Heart right ventricle (tissue), 16 donors: ENCODE measurements at places on chromosomes 16 and 17.

DNA sequence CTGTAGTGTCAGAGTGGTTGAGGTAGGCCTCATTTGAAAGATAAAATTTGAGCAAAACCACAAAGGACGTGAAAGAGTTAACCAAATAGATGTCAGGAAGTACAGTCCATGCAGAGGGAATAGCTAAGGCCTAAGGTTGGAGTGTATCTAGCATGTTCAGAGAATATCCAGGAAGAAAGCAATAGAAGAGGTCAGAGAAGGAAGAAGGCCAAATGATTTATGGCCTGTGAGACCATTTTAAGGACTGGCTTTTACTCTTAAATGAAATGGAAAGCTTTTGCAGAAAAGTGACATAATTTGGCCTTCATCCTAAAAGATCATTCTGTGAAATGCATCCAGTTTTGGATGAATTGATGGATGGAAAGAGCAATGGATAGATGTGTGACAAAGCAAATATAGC lies 116.5 kb downstream of the NLK start:
- no peak for DNase-seq
- no peak overlapping the region for H3K27ac ChIP-seq
- H3K27me3 ChIP-seq, result no peaks in the 10 kb centered on the region

- H3K4me3 ChIP-seq, result no peak overlapping the region
- H3K27me3 ChIP-seq, result peaks cover 92% of the 10 kb centered on the region
- H3K4me1 ChIP-seq, result no peaks in the 10 kb centered on the region
- H3K36me3 ChIP-seq, result no peaks in the 10 kb centered on the region
Measured at GRCh38 chr16:86490859-86491639, 19.3 kb upstream of the FOXF1 start.

DNA sequence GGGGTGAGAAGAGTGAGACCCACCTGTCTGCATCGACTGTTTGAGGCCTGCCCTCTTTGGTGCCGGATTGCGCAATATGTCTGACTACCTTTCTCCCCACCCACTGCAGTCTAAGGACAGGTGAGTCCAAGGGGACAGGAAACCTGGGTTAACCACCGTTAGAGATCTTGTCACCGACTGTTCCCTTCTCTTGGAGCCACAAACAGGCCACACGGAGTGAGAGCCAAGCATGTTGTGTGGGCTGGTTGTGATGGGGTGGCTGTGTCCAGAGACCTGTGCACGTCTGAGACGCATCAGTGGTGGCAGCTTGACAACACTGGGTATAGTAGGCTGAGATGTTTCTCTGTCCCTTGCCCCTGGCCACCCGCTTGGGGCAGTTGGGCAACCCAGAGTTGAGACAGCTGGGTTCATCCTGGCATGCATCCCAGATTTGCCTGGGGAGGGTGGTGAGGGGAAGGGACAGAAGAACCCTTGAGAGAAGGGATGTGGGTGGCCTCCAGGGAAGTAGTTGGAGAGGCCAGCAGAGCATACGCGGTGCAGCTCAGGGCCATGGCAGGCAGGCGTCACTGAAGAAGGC lies 21.4 kb downstream of the MPRIP start:
- peak; percentile 64 for DNase-seq
- H3K27me3 ChIP-seq, result no peaks in the 10 kb centered on the region
- H3K27ac ChIP-seq, result peak overlapping the region; percentile 31

GRCh38 chr17:39318636-39319035 lies 82.8 kb downstream of the FBXL20 start:
- no peaks in the 10 kb centered on the region for H3K27me3 ChIP-seq
- no peaks in the 10 kb centered on the region for H3K36me3 ChIP-seq
- H3K4me1 ChIP-seq, result no peaks in the 10 kb centered on the region
- DNase-seq, result no peak
- H3K4me3 ChIP-seq, result no peak overlapping the region

- DNase-seq, result no peak
- H3K4me1 ChIP-seq, result no peaks in the 10 kb centered on the region
- no peak overlapping the region for H3K4me3 ChIP-seq
Measured at GRCh38 chr16:85363881-85364280, 249.2 kb upstream of the GSE1 start.

- no peaks in the 10 kb centered on the region for H3K36me3 ChIP-seq
- no peak overlapping the region for H3K27ac ChIP-seq
- peaks cover 6% of the 10 kb centered on the region for H3K27me3 ChIP-seq
- H3K4me3 ChIP-seq, result peak overlapping the region; percentile 27
- peaks cover 11% of the 10 kb centered on the region for H3K4me1 ChIP-seq
Measured at GRCh38 chr17:73998653-73999645, 204.5 kb upstream of the RPL38 start.

GRCh38 chr16:27383556-27384243 lies 18.3 kb upstream of the IL21R start:
- no peak overlapping the region for H3K27ac ChIP-seq
- no peaks in the 10 kb centered on the region for H3K36me3 ChIP-seq
- peak; percentile 41 for DNase-seq
- no peak overlapping the region for H3K4me3 ChIP-seq
- H3K27me3 ChIP-seq, result no peaks in the 10 kb centered on the region

GRCh38 chr17:21072745-21073197 lies 30.0 kb upstream of the USP22 start:
- no peak for DNase-seq
- no peaks in the 10 kb centered on the region for H3K27me3 ChIP-seq
- no peak overlapping the region for H3K27ac ChIP-seq
- no peak overlapping the region for H3K4me3 ChIP-seq

DNA sequence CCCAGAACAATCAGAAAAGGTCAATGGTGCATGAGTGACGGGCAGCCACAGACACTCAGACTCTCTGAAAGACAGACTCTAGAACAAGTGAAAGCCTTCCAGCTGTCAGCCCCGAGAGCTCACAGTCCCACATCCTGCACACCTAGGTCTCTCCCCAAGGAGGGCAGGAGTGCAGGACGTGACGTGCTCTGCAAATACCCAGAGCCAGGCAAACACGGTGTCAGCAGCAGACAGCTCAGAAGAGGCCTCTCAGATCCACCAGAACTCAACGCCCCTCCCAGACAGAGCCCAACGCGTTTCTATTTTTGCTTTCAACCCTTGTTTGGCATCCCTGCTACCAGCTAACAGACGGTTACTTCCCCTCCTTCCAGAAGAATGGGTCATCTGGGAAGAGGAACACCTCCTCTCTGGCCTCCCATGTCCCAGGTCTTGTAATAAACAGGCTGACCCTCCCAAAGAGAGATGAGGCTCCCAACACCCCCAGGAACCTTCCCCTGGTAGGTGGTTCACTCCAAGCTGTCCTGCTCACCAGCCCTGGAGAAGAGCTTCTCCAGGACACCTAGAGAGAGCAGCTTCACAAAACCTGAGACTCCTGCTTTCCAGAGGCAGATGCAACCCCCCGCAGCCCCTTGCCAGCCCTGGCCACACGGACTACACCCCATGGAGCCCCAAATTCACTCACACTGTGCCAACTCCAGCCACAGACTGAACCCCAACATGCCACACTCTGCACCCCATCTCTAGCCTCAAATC lies 7.6 kb downstream of the PITPNM3 start:
- H3K27ac ChIP-seq, result no peak overlapping the region
- DNase-seq, result peak; percentile 7
- no peaks in the 10 kb centered on the region for H3K36me3 ChIP-seq
- H3K4me1 ChIP-seq, result peaks cover 17% of the 10 kb centered on the region
- no peak overlapping the region for H3K4me3 ChIP-seq

DNA sequence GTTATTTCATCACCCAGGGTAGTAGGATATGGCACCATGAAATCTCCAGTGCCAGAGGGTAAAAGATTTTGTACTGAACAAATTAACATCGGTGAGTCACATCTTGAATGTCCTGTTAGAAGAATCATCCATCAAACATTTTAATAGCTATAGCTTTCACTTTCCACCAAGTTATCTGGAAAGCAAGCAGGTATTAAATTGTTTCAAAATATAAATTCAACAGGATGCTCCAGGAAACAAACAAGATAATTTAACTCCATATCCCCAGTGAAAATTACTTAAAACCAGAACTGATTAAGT lies 2.4 kb downstream of the VEZF1 start:
- H3K27ac ChIP-seq, result peak overlapping the region; percentile 46
- peak overlapping the region; percentile 92 for H3K4me3 ChIP-seq
- DNase-seq, result no peak
- H3K4me1 ChIP-seq, result peaks cover 75% of the 10 kb centered on the region
- peaks cover 23% of the 10 kb centered on the region for H3K36me3 ChIP-seq

- no peaks in the 10 kb centered on the region for H3K27me3 ChIP-seq
- no peak overlapping the region for H3K27ac ChIP-seq
- DNase-seq, result no peak
Measured at GRCh38 chr17:77636835-77637817, 321.4 kb upstream of the TNRC6C start.

DNA sequence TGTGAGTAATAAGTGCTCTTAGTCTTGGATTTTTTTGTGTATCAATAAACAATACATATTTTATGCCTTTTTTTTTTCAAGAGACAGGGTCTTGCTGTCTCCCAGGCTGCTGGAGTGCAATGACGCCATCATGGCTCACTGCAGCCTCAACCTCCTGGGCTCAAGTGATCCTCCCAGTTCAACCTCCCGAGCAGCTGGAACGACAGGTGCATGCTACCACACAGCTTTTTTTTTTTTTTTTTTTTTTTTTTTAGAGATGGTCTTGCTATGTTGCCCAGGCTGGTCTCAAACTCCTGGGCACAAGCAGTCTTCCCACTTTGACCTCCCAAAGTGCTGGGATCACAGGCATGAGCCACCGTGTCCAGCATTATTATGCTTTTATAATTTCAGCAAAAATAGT lies 13.0 kb downstream of the ACSF2 start:
- H3K27ac ChIP-seq, result no peak overlapping the region
- no peaks in the 10 kb centered on the region for H3K36me3 ChIP-seq
- H3K4me3 ChIP-seq, result no peak overlapping the region
- H3K27me3 ChIP-seq, result no peaks in the 10 kb centered on the region
- H3K4me1 ChIP-seq, result peaks cover 10% of the 10 kb centered on the region
- no peak for DNase-seq

- no peak overlapping the region for H3K27ac ChIP-seq
- peaks cover 14% of the 10 kb centered on the region for H3K4me1 ChIP-seq
- H3K36me3 ChIP-seq, result no peaks in the 10 kb centered on the region
- no peak for DNase-seq
- H3K4me3 ChIP-seq, result peak overlapping the region; percentile 59
Measured at GRCh38 chr17:41664587-41665565, 23.8 kb upstream of the EIF1 start.

DNA sequence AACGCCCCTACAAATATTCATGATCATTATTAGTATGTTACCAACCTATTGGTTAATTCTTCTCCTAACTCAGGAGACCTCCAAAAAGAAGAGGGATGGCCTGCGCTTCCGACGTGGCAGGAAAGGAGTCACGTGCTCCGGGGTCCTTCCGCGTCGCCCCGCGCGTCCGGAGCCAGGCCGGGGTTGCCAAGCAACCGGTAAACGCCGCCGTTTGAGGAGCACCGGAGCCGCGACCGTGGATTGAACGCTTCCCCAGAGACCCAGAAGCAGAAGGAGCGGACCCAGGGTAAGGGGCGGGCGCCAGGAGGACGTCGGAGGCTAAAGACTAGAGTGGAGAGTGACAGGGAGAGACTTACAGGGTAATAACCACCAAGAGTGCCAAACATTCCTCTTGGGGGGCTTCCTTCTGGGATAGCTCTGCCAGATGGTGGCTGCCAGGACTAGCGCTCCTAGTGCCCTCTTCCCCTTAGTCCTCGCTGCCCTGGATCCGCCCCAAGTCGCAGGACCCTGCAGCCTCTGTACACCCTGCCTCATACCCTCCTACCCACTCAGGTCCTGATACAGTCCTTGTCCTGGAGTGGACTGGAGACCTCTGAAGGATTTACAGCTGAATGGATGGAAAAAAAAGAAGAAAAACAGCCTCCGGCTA lies at the start of gene DNAI2:
Gene DNAI2, plus strand, starts transcription at position 175 of the 649 bp plus-strand sequence. CDS start 7,584 bp downstream, outside the sequence.
- peak within 1 kb of the TSS; percentile 22 for H3K4me3 ChIP-seq
- H3K4me1 ChIP-seq, result peaks cover 63% of the 10 kb centered on the region
- DNase-seq, result peak; percentile 38
- no peak within 1 kb of the TSS for H3K27ac ChIP-seq

DNA sequence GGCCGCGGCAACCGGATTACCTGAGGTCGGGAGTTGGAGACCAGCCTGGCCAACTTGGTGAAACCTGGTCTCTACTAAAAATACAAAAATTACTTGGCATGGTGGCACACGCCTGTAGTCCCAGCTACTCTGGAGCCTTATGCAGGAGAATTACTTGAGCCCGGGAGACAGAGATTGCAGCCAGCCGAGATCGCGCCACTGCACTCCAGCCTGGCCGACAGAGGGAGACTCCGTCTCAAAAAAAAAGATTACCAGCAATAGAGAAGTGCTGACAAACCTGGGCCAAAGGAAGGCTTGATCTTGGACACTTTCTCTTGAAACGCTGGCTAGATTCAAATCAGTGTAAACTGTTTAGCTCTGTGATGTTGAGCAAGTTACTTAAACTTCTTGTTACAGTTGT lies 4.3 kb downstream of the MT1H start:
- H3K4me3 ChIP-seq, result no peak overlapping the region
- no peak overlapping the region for H3K27ac ChIP-seq
- H3K4me1 ChIP-seq, result peaks cover 18% of the 10 kb centered on the region

GRCh38 chr16:12089492-12090150 lies 113.1 kb downstream of the SNX29 start:
- no peak overlapping the region for H3K27ac ChIP-seq
- peak; percentile 21 for DNase-seq
- H3K4me3 ChIP-seq, result peak overlapping the region; percentile 39
- no peaks in the 10 kb centered on the region for H3K27me3 ChIP-seq
- peaks cover 18% of the 10 kb centered on the region for H3K4me1 ChIP-seq

DNA sequence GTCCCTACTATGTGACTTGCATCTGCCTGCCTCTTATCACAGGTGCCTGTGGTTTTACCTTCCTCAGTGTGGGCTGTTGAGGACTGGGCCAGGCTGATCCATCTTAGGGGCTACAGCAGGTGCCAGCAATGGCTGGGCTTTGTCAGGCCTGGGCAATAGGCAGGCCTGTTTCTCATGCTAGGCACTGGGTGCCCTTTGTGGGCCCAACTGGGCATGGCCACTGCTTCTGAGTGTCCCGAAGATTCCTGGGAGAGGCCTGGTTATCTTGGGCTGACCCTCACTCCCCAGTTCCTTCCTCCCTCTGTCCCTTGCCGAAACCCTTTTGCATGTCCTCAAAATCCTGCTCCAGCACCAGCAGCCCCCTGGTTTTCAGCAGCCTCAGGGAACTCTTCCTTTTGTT lies 1024.9 kb downstream of the KCNJ18 start:
- no peak overlapping the region for H3K27ac ChIP-seq
- no peak for DNase-seq
- no peaks in the 10 kb centered on the region for H3K36me3 ChIP-seq
- H3K27me3 ChIP-seq, result no peaks in the 10 kb centered on the region
- no peaks in the 10 kb centered on the region for H3K4me1 ChIP-seq

- peaks cover 37% of the 10 kb centered on the region for H3K4me1 ChIP-seq
- DNase-seq, result no peak
- H3K36me3 ChIP-seq, result no peaks in the 10 kb centered on the region
- H3K27ac ChIP-seq, result no peak overlapping the region
Measured at GRCh38 chr17:80030730-80031410, 4.8 kb downstream of the TBC1D16 start.

GRCh38 chr16:2710021-2710710 lies 9.9 kb downstream of the PRSS27 start:
- H3K4me3 ChIP-seq, result no peak overlapping the region
- H3K27me3 ChIP-seq, result no peaks in the 10 kb centered on the region
- no peaks in the 10 kb centered on the region for H3K4me1 ChIP-seq
- H3K27ac ChIP-seq, result no peak overlapping the region
- peaks cover 4% of the 10 kb centered on the region for H3K36me3 ChIP-seq
- DNase-seq, result no peak
